ENCODE measurements at places on chromosomes 4 and X. TPM values are rescaled to one million over a fixed set of nuclear protein-coding genes. Genes with fewer than 3 reads are reported as not detected.

The MTCP1 gene
- total RNA-seq = 15.7 TPM

The SEPTIN6 gene
- 22.3 TPM for total RNA-seq

The BRS3 gene
- total RNA-seq = not detected

DNA sequence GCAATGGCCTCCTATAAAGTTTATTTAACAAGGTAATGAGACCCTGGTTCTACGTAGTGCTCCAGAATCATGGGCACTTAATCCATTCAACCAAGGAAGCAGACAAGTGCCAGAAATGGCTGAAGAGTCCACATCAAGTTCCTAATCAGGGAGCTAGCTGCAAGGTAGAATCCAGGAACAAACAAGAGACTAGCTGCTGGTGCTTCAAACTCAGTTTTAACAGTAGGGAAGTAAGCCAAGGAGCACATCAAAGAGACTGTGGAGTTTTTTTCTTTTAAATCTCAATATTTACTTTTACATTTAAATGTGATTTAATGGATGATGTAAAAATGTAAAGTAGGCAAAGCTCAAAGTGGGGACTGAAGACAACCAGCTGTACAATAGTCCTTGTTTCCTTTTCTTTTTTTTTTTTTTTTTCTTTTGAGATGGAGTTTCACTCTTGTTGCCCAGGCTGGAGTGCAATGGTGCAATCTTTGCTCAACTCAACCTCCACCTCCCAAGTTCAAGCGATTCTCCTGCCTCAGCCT, 630.4 kb downstream of the CCSER1 start:
- DNase-seq = no peak

GRCh38 chr4:33080275-33080674, 2360.1 kb downstream of the PCDH7 start:
- DNase-seq = no peak

- no peak for DNase-seq
These were observed 29.5 kb downstream of the MEPE start for GRCh38 chr4:87862236-87862635.

DNA sequence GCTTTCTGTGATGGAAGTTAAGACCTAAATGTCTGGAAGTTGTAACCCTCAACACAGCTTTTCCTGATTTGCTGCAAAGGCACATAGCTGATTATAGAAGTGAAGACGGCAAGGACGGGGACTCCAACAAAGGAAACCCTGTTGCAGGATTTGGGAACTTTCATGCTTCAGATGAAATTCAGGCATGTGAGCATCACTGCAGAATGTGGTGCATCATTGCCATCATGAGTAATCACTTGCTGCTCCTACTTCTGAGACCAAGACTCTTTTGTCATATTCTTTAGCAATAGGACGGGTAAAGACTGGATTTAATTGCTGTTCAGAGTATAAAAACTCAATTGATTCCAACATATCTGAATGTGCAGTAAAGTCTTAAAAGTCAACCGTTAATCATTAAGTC, 35.8 kb downstream of the YIPF6 start:
- DNase-seq = no peak

DNA sequence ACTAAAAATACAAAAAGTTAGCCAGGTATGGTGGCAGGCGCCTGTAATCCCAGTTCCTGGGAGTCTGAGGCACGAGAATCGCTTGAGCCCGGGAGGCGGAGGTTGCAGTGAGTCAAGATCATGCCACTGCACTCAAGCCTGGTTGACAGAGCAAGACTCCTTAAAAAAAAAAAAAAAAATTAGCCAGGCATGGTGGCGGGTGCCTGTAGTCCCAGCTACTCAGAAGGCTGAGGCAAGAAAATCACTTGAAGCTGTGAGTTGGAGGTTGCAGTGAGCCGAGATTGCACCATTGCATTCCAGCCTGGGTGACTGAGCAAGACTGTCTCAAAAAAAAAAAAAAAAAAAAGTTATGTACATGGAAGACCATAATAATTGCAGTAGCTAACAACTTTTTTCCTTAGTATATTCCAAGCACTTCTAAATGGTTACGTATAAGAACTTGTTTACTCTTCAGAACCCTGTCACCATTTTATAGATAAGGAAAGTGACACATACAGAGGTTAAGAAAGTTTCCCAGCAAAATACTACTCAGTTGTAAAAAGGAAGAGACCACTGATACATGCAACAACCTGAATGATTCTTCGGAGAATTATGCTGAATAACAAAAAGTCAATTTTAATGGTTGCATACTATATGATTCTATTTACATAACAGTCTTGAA, 24.5 kb downstream of the RUFY3 start:
- no peak for DNase-seq

DNA sequence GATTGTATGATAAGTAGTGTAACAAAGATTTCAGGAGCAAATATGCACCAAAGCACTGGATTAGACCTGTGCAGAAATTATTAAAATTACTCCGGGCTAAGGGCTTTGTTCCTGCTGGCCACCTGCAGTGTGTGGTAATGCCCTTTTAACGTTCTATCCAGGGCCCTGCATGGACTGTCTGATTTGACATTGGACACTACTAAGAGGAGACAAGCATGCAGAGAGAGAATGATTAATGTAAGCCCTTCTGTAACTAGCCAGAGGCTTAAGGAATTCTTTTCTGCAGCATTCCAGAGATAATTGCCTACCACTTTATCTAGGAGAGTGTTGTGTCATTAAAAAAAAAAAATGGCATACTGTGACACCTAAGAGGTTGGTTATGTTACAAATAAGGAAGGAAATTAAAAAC, 117.0 kb downstream of the PCDH7 start:
- no peak for DNase-seq

Measured in posterior vena cava (tissue), 2 donors.